ENCODE measurements at places on chromosomes 3 and 15.

DNA sequence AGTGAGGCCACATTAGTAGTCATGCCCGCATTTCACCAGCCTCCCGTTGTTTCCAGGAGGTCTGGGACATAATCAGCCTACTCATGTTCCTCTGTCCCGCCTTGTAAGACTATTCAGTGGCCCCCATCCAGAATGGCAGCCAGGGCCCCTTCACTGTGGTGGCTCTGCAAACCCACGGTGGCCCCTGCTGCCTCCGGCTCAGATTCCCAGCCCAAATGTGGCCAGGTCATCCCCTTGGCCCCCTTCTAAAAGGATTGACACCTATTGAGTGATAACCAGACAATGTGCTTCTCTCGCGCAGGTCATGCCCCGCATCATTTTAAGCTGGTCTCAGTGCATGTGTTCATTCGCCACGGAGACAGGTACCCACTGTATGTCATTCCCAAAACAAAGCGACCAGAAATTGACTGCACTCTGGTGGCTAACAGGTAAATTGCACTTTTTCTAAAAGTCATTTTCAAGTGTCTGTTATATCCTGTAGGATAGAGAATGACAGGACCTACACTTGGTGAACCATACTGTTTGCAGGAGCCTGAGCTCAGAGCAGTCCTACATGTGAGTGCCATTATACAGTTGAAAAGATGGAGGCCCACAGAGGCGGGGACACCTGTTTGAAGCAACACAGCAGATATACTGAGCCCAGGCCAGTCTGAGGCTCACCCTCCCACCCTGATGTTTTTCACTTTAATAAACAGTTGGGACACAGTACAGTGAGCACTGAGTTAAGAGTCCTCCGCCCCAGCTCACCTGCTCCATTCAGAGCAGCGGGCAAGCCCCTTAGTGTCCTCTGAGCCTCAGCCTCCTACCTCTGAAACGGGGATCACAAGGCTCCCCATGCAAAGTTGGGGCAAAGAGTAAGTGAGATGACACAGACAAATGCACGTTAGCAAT lies 47.7 kb downstream of the PXYLP1 start:
- DNase-seq, result peak; percentile 28

GRCh38 chr15:92409521-92409920 lies 15.8 kb downstream of the ST8SIA2 start:
- DNase-seq, result no peak

- no peak for DNase-seq
Measured at GRCh38 chr3:66756468-66757036, 241.6 kb upstream of the KBTBD8 start.

DNA sequence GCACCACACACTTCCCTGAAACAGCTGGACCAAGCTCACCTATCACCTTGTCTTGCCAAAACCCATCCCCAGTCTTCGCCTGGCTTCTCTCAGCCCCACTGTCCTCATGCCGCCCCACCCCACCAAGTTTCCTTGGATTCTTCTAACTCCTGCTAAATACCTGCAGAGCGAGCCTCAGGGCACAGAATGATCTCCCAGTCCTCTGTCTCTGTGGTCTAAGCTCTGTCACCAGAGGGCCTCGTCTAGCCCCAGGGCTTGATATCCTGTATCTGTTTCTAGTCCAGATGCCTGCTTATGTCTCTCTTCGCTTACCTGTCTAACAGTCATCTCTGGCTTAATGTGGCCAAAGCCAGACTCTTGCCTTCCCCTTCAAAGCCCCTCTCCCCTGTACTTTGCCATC lies 9.7 kb downstream of the CCDC12 start:
- DNase-seq, result no peak

GRCh38 chr3:156978481-156978961 lies 152.4 kb downstream of the LEKR1 start:
- no peak for DNase-seq

DNA sequence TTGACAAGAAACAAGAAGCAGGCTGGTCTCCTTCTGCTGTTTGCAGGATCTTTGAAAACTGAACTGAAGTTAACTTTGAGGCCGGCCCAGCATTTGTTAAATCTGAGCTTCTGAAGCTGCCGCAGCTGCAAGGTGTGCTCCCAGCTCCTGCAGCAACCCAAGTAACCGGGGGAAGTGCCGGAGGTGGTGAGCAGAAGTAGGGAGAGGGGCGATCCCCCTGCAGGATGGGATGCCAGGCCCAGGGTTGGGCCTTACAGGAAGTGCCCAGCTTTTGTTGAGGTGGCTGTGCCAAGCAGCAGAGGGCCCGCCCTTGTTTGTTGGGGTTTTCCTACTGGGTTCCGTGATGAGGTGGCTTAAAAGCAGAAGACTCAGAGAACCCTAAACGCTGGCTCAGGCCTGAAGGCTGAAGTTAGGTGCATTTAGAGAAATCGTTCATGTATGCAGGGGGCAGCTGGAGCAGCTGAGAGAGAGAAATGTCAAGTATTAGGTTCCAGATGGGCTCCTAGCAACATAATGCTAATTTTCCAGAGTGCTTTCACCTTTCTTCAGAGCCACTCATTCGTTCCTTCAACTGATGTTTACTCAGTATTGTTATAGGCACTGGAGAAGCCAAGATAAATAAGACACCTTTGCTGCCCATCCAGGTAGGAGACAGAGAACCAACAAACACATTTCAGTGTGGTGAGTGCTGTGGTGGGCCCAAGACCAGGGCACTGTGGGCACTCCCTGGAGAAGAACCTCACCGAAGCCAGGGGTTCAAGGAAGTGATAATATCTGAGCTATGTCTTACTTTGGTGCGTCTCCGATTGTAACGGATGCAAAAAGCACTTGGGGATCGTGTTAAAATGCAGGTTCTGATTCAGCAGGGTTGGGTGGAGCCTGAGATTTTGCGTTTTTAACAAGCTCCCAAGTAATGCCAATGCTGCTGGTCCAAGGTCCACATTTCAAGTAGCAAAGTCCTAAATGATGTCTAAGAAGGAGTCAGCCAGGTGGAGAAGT lies 42.2 kb upstream of the PLCL2 start:
- no peak for DNase-seq

DNA sequence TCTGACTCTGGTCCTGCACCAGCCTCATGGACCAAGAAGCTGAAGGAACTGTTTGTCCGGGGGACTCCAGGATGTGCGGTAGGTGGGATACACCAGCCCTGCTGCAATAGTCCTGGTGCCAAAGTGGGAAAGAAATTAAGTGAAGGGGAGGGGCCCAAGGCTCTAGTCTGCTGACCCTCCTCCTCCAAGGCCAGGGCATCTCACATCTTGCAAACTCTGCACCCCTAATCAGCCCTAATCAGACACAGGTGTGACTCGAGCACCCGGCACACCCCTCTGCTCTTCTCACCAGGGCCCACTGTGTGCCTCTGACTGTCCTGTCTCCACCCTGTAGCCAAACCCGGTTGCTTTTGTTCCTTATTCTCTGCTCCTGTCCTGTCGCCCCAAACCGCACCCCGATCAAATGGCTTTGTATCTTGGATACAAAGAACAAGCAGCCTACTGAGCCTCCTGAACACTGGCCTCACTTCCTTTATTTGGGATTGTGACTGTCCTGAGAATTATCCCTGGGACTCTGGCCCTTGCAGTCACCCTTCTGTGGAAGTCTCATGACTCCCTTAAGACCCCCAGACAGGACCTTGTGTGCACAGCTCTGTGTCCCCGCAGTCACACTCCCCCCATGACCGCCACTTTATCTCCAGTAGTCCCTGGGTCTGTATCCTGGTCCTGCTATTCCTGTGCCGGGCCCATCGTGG lies 26.7 kb upstream of the SLC41A3 start:
- no peak for DNase-seq

DNA sequence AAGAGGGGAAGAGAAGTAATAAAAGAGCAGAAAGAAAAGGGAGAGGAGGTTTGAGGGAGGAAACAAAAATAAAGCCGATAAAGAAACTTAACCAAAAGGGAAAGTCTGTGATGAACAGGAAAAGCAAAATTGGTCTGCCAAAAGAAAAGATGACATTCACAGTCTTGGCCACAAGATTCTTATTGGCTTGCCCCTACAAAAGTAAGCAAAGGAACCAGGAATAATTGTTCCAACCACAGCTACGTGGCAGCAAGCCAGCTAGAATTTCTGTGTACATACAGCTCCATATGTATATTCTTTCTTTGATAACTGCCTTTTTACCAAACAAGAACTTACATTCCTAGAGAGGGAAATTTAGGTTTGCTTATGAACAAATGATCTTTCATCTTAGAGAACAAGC lies 79.6 kb downstream of the MLH1 start:
- DNase-seq, result no peak

- DNase-seq, result no peak
Measured at GRCh38 chr3:87090631-87091030, 99.7 kb upstream of the VGLL3 start.

- no peak for DNase-seq
Measured at GRCh38 chr3:190108804-190109203, 11.9 kb downstream of the P3H2 start.

GRCh38 chr3:124358156-124358555 lies 366.2 kb upstream of the ROPN1 start:
- no peak for DNase-seq

DNA sequence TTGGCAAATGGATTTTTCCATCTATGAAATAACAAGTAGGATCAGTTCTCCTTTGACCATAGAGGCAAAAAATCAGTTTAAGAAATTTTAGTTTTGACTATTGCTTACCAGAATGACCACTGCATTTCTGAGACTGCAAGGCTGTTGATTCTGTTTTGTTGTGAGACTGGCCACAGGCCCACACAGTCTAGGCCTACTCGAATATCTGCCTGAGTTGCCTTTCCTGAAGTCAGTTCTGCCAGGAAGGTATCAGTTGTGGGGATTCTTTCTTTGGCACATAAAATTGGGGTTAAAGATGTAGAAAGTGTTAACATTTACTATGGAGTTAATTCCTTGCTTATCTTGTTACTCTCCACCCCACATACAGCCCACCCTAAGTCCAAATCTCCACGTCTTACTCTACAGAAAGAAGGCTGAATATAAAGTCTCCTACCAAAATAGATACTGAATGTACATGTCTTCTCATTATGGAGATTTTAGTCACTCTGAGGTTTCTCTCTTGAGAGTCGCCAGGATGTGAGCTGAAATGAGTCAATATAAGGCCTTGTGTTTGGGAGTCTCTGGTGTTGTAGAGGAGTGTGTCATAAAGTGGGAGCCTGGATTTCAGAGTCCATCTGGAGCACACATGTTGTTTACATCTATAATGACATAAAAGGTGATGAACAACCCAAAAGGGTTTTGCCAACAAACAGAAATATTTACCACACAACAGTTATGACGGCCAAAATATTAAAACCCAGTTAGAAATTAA lies 45.0 kb upstream of the WWTR1 start:
- DNase-seq, result no peak

- DNase-seq, result no peak
Measured at GRCh38 chr3:138139691-138140090, 7.5 kb upstream of the A4GNT start.

DNA sequence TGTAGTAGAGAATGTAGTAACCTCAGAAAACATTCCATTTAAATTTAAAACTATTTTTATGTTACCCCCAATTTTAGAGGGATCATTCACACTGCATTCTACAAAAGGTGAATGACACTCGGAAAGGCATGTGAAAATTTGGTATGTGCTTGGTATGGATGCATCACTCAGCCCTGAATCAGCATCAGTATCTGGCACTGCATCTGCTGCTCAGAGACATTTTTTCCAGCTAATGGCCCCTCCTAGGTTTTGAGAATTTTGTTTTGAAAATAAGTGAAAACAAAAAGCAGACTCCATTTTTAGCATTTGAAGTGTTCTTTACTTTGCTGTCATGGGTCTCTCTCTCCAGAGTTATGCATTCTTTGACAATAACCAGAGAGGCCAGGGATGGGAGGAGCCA lies 15.6 kb upstream of the WWTR1 start:
- no peak for DNase-seq

- DNase-seq, result no peak
Measured at GRCh38 chr3:79047581-79047980, 720.2 kb downstream of the ROBO1 start.

DNA sequence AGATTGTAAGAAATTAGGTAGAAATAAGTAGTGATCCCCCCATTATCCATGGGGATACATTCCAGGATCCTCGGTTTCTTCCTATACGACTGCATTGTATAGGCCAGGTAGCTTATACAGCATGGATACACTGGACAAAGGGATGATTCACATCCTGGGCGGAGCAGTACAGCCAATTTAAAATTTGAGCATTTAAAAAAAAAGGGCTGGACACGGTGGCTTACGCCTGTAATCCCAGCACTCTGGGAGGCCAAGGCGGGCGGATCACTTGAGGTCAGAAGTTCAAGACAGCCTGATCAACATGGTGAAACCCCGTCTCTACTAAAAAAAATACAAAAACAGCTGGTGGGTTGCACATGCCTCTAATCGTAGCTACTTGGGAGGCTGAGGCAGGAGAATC lies 976 bp upstream of the ARGFX start:
- no peak for DNase-seq

DNA sequence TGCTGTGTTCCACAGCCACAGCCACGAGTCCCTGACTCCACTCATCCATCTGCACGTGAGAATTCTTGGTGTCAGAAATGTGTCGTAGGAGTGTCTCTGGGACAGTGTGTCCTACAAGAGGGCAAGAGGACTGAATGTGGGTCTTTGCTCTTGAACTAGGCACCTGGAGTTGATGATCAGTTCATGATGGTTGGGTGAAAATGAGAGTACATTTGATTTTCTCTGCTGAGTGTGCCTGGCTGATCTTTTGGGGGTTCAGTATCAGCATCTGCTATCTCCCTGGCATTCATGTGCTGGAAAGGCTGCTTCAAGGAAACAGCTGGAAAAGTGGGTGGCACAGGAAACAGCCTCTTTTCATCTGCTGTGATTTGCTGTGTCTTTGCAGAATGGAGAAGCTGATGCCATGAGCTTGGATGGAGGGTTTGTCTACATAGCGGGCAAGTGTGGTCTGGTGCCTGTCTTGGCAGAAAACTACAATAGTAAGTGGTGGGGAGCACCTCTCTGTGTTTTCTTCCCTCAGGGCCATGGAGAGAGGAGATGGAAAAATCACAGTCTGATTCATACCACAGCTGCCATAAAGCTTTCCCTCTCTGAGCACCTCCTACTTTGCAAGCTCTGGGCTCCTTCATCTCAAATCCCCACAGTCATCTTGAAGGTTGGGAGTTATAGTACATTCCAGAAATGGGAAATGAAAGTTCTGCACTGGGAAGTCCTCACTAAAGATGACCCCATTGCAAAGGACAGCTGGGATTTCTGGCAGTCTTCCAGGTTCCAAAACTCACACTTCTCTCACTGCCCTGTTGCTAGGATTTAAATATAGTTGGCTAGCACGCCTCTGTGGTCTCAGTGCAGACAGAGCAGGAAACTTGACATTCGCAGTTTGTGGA lies 17.8 kb downstream of the TF start:
- DNase-seq, result no peak

Measured in NCI-H146 (cell line).